ENCODE measurements at places on chromosomes 1 and 21.

DNA sequence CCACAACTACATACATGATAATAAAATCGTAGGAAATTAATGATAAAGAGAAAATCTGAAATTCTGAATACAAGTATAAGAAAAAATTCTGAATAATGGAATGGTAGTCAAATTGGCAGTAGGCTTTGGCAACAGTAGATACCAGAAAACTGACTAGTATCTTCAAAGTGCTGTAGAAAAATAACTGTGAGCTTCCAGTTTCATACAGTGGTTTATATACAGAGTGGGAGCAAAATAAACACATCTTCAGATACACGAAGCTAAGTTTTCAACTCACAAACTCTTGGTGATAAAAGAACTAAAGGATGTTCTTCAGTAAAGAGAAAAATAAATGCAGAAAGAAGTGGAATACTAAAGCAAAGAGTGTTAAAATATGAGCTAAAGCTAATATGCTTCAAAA, 173.4 kb downstream of the PPP1R12B start:
- no peak for DNase-seq

DNA sequence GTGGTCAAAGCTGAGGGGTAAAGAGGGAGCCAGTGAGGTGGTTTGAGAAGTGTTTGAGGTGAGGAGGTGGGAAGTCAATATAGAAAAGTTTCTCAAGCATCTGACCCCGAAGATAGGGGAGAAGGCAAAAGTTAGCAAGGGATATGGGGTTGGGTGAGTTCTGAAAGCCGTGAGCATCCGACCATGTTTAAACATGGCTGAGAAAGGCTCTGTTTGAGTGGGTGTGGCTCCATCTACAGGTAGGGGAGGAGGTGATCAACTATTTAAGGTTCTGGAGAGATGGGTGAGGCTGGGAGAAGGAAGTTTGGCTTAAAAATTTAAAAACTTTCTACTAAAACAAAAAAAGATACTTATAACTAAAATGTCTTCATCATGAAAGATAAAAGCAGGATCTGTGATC, 273.8 kb downstream of the KCNJ6 start:
- DNase-seq: peak; percentile 11

DNA sequence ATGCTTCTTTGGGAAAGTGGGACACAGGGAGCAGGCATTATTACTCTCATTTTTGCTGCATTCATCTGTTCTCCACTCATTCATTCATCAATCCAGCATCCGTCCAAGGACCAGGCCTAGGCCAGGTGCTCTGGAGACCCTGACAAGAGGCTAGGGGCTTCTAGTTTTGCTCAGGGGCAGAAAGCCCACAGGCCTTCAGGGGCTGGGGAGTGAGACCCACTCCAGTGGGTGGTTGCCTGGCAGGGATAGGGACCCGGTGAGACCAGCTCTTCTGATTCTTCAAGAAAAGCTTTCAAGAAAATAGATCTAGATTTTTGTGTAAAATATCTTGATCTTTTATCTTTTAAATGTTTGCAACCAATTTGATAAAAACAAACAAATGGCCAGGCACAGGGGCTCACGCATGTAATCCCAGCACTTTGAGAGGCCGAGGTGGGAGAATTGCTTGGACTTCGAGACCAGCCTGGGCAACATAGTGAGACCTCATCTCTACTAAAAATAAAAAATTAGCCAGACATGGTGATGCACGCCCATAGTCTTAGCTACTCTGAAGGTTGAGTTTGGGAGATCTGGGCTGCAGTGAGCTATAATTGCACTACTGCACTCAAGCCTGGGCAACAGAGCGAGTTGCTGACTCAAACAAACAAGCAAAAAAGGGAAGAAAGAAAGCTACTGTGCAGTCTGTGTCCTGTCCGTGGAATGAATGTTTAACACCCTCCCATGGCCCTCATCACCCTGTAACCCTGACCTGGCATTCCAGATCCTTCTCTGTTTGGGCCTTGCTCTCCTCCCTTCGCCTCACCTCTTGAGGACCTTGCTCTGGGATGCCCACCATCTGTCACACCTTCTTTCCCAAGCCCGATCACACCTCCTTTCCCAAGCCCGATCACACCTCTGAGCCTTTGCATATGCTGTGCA, 17.3 kb upstream of the LRP8 start:
- DNase-seq: no peak

DNA sequence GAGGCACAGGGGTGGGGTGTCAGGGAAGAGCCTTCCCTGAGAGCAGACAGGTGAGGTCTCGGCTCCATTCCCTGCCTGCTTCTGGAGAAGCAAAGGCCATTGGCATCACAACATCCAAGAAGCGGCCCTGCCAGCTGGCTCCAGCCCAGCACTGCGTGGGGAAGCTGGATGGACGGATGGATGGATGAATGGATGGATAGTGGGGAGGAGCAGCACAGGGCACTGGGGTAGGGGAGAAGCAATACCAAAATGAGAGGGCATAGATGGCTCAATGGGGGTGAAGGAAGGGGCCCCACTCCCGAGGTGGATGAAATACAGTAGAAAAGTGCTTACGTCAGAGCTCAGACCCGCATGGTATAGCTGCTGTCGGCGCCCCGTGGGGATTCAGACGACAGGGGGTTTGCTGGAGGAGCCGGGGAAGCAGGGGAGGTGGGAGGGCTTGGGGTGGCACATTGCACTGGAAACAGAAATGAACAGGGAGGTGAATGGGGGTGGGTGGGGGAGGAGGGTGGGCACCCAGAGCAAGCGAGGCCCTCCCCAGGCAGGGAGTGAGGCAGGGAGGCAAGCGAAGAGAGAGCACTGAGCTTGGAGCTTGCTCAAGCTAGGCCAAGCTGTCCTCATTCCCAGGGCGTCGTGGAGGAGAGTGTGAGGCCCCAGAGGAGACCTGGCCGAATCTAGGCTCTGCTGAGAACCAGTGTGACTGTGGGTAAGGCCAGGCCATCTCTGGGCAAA, 9.5 kb upstream of the GOLT1A start:
- DNase-seq: no peak

DNA sequence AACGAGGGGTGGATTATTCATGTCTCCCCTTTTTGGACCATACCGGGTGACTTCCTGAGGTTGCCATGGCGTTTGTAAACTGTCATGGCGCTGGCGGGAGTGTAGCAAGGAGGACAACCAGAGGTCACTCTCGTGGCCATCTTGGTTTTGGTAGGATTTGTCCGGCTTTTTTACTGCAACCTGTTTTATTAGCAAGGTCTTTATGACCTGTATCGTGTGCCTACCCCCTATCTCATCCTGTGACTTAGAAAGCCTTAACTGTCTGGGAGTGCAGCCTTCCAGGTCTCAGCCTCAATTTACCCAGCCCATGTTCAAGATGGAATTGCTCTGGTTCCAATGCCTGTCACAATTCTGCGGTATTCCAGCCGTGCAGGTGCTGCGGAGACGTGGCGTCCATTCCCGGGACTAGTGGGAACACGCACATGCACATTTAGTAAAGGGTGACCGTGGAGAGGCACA, 40.2 kb upstream of the ZNF496 start:
- DNase-seq: no peak

DNA sequence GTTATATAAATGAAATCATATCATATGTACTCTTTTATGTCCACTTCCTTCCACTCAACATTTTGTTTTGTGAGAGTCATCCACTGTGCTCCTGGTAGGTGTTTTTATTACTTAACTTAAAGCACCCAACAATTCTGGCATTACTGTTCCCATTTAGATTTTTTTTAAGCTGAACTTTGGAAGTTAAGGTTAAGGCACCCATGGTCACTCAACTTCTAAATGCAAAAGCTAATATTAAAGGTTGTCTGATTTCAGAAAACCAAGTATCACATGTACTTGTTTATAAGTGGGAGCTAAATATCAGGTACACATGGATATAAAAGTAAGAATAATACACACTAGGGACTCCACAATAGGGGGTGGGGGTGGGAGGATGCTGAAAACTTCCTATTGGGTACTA, 42.7 kb downstream of the SCMH1 start:
- no peak for DNase-seq

DNA sequence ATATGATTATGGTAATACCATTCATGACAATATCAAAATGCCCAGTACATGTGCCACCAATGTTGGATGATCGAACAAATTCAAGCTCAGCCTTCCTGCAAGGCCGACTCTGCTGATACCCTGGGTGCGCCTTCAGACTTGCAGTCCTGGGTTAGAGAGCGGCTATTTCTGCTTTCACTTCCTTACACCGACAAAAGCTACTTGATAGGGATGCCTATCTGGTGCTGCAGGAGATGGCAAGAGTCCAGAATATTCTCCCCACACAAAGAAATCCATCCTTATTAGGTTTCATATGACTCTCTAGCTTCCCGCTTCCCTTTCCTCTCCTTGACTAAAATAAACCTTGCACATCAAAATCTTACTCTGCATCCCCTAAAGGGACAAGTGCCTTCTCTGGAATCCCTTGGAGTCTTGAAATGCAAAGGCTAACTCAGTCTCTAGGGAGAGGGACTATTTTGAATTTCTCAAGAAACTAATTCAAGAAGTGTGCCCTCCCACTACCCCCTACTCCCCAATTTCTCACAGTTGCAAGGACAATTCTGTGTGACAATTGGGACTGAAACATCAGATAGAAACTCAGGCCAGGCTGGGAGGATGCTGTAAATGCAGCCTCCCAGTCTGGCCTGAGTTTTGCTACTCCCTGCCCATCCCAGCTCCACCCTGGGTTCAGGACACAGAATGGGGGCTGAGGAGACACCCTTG, 103.1 kb upstream of the USP24 start:
- no peak for DNase-seq

DNA sequence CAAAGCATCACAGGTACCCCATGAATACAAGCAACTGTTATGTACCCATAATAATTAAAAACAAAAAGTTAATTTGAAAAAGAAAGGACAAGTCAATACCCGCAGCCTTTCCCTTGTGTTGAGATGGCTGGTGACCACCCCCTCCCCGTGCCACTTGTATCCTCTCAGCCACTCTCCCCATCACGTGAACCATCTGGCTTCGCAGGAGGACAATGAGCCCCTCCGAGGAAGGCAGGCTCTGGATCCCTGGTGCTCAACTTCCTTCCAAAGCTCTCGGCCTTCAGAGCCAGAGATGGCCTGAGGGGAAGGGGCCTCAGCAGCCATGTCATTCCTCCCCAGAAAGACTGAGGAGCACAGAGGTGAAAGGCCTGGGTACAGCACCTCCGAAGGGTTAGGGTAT, 120.4 kb upstream of the RAB4A start:
- DNase-seq: no peak

GRCh38 chr1:25185409-25186160, 46.7 kb downstream of the SYF2 start:
- DNase-seq: no peak

DNA sequence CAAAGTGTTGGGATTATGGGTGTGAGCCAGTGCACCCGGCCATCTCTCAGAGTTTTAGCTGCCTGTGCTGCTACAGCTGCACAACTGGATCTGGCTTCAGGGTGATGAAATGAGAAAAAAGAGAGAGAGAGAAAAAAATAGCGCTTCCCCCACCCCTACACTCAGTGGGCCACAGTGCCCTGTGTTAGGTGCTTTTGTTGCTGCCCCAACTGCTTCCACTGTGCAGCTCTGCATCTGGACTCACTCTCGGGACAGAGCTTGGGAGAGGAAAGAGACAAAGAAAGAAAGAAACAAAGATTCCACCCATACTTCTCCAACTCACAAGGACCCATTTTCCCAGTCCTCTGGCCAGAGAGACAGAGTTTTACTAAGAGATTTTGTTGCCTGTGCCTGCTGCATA, 50.4 kb downstream of the INAVA start:
- DNase-seq: no peak

GRCh38 chr1:25782608-25783201, 17.3 kb upstream of the SELENON start:
- DNase-seq: peak; percentile 41

DNA sequence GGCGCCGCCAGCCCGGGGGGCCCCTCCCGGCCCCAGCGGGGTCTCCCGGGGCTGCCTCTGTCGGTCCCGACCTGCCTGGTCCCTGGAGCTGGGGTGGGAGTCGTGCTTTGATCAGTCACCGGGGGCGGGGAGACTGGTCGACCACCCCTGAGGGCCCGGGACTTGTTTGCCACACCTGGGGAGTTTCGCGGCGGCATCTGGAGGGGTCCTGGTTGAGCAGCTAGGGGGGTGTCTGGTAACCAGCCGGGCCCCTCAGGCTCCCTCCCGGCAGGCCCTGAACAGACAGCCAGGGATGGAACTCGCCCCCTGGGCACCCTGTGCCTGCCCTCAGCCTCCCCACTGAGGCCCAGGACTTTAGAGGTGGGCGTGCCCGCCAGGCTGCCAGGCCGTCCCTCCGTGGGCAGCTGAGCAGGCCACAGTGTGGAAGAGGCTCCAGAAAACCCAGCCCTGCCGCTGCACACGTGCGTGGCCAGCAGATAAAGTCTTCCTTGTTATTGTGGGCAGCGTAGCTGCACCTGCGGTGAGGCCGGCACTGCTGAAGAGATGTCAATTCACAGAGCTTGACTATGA, 13.3 kb upstream of the SAMD11 start:
- no peak for DNase-seq

GRCh38 chr21:42680429-42680828, 27.0 kb downstream of the PDE9A start:
- DNase-seq: no peak

DNA sequence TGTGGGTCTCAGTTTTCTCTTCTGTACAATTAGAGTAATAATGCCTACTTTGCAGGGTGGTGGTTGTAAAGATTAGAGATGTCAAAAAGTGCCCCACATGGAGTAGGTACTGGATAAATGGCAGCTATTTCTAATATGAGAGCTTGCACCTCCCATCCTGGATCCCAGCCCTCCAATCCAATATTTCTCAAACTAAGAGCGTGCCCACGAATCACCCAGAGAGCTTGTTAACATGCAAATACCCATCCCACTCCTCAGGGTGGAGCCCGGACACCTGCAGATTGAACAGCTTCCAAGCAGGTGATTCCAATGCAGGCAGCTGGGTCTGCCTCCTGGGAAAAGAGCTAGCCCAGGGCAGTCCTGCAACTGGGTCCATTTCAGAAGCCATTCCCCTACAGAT, 33.0 kb downstream of the LRRN2 start:
- peak; percentile 47 for DNase-seq

DNA sequence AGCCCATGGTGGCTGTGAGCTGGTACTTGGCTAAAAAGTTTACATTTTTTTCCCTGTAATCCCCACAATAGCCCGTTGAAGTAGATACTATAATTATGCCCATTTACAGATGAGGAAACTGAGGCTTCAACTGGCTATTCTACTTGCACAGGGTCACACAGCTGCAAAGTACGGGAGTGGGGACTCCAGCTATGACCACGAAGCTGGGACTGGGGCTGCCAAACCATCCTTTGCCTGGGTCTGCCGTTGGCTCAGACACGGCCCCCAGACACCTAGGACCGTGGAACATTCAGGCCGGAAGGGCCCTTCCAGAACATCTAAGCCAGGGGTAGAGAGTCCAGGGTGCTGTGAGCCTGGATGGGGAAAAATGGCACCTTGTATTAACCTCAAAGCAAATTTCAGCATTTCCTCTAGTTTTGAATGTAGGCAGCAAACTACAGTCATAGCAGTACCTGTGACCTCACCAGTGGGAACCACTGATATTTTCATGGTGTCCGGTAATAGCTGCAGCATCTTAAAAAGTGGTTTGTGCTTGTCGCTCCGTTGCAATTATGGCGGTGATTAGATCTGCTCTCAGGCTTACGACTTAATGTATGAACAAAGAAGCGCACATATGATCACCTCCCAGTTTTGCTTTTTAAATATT, 4.3 kb downstream of the TP73 start:
- no peak for DNase-seq
